ENCODE measurements at places on chromosomes 4 and X. TPM values are rescaled to one million over a fixed set of nuclear protein-coding genes. Genes with fewer than 3 reads are reported as not detected.

GRCh38 chr4:110610940-110611831 is 11.7 kb downstream of the PITX2 start:
- no peak for DNase-seq

DNA sequence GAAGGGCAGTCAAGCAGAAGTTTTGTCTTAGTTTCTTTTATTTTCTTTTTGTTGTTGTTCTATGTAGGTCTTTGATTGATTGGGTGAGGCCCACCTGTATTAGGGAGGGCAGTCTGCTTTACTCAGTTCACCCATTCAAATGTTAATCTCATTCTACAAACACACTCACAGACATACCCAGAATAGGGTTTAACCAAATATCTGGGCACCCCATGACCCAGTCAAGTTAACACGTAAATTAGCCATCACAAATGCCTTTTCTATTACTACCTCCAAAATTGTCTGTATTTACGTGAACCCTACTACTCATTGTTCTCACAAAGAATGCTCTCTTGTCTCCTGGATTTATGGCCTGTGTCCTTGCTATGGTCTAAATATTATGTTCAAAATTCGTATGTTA is 339.7 kb downstream of the ANK2 start:
- no peak for DNase-seq

GRCh38 chr4:6999172-7000086 is 43.7 kb upstream of the TADA2B start:
- no peak for DNase-seq

- DNase-seq = no peak
Measured at GRCh38 chr4:155529272-155529671, 137.4 kb upstream of the GUCY1A1 start.

DNA sequence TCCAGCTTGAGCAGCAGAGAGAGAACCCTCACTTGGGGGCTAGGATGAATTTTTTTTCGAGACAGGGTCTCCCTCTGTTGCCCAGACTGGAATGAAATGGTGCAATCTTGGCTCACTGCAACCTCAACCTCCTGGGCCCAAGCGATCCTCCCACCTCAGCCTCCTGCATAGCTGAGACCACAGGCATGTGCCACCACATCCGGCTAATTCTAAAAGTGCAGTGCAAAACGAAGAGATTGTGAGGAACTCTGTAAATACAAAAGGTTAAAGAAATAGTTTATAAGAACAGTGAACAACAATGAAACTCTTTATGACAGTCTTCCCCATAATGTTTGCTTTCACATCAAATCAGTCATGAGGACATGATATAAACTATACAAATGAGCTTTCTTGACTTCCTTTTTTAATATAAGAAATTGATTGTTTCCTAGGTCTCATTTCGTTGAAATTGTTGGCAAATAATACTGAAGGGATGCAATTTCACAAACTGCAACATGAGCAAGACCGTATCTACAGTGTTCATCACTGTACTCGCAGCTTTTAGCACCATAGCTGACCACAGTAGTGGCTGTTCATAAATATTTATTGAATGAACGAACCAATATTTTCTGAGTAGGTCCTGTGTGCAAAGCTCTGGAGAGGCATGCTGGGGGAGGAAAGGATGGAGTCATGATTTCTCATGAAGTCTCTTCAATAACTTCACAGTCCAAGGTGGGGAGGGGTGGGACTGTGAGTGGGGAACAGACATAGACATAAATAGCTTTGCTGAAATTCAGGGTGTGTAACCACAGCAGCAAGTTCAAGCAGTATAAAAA is 116.1 kb downstream of the SHROOM3 start:
- DNase-seq = no peak

DNA sequence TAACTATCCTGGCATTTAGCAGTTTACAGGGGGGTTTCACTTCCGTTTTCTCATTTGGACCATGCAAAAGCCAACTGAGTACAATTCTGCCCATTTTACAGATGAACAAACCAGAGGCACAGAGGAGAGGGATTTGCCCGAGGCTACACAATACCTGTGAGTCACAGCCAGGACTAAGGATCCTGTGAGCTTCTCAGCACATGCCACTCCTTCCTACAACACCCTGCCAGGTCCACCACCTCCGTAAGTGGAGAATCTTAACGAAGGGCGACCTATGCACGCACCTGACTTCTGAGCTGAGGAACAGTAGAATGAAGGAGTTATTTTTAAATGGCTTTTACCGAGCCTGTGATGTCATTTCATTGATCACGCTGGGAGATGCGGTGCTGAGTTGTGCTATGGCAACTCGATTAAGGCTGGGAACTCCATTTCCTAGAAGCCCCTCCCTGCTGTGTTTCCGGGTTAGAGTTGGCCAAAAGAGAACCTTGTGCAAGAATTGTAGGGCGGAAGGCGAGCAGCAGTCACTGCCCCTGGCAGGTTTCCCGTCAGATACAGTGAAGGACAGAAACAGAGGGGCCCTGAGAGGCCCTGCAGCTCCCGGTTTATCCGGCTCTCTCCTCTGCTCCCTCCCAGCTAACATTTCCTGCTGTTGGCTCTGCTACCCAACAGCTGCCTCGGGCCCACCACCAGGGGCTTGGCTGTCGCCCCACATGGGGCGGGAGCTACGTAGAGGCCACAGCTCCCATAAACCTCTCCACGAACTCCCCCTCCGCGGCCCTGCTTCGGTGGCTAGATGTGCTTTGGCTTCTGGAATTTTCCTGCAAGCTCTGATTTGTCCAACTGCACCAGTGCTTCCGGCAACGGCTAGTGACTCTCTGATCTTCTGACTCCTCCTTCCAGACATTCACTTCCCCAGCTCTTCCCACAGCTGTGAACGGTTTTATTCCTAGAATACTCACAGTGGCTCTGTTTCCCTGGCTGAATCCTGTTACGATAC is 75.1 kb upstream of the USP9X start:
- DNase-seq = peak; percentile 85

DNA sequence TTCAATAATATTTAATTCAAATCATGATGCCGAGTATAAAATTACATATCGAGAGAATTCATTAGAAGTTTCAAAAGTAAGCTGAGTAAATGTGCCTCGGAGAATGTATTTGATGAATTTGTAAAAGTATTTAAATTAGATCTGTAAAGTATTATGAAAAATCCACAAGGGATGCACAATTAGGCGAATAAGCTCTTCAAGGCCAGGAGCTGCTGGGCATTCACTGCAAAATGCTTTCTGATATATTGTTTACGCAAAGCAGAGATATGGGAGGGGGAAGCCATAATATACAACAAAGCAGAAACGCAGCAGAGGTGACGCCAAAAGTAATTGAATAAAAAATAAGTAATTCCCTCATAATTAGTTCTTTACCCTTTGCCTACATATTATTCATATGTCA is 1121.5 kb upstream of the TENM3 start:
- DNase-seq = no peak

DNA sequence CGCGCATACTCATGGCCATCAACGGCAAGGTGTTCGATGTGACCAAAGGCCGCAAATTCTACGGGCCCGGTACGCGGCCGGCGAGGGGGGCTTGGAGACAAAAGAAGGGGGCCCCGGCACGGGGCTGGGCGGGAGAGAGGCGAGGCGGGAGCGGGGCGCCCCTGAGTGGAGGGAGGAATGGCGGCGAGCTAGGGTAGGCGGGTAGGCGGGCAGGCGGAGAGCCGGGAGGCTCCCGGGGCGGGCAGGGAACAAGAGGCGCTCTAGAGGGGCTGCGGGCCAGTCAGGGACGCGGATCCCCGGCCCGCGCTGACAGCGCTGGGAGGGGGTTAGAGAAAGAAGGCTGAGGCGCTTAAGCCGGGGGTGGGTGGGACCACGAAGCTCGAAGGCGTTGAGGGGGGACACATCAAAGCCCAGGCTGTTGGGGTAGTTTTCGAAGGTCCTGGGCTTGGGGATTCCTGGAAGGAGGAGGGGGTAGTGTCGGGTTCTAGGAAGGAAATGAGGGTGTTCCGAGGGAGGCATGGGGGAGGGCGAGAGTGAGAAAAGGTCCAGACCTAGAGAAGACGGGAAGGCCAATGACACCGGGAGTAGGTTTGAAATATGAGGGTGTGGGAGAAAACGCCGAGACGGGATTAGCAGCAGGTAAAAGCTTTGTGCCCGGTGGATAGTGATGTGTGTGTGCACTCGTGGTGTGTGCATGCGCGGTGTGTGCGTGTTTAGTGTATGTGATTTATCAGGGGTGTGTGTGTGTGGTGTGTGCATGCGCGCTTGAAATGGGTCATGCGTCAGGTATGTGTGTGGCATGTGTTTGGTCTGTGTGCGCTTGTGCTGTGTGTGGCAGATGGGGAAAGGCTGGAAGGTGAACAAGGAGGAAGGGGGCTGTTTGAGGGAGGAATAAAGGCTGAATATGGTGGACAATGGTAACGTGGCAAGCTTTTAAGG is 807 bp downstream of the PGRMC1 start:
- DNase-seq = peak; percentile 57

DNA sequence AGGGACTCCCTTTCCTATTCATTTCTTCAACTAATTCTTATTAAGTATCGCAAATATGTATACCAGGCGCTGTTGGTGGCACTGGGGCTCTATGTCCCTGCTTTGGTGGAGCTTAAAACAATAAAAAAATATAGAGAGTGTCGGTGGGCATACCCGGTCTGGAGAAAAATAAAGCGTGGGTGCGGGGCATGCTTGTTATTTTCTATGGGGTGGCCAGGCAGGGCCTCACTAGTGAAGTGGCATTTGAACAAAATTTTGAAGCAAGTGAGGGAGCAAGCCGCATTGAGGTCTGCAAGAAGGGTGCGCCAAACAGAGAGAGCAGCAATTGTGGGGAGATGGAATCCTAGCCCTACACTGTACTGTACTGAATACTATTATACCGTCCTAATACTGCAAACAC is 565 bp upstream of the IDS start:
- DNase-seq = no peak

- no peak for DNase-seq
Measured at GRCh38 chr4:54861201-54861600, 203.4 kb downstream of the KIT start.

- DNase-seq = no peak
Measured at GRCh38 chr4:181345931-181346330, 897.3 kb upstream of the TENM3 start.

GRCh38 chr4:177380730-177381287 is 61.4 kb downstream of the AGA start:
- DNase-seq = peak; percentile 48

GRCh38 chr4:13970349-13970748 is 342.8 kb upstream of the BOD1L1 start:
- no peak for DNase-seq

- DNase-seq = no peak
Measured at GRCh38 chr4:108601106-108601505, 19.3 kb upstream of the RPL34 start.

DNA sequence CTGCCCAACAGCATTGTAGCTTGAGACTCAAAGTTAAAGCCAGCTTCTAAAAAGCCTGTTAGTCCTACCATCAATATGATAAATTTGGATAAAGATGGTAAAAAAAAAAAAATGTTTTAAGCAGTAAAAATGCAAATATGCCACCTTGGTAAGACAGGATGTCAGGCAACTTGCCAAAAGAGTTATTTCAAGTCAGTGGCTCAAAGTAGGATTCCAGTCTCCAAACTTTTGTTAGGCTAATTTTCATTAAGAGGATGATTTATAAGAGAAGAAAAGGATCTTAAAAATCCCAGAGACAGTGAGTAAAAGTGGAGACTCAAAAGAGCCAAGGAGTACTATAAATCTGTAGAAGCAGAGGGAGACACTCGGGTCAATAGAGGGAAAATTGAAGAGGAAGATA is 47.5 kb downstream of the GASK1B start:
- no peak for DNase-seq

- DNase-seq = no peak
Measured at GRCh38 chr4:24070117-24070516, 180.3 kb upstream of the PPARGC1A start.

DNA sequence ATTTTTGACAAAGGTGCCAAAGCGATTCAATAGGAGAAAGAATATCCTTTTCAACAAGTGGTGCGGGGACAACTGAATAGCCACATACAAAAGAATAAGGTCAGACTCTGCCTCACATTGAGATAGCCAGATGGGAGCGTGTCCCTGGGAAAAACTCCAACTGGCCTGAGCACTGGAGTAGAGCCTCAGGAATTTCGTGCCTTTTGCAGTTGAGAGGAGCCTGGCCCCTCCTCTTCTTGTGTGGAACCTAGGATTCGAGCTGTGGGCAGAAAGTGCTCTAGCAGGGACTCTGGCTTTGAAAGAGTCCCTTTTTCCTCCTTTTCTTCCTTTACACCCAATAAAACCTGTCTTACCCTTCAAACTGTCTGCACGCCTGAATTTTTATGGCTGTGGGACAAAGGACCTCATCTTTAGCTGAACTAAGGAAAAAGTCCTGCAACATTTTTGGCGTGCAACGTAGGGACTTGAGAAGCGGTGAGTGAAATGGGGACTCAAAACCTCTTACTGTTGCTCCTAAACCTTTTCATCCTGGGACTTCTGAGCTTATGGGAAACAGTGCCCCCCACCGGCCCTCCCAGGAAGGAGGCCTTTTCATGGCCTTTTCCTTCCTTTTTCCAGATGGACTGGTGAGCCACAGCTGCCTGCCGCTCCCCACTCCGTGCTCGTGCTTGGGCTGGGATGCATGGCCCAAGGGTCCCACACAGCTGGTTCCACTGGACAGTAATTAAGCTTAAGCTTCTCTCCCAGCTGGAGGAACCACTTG is 68.6 kb downstream of the BMP15 start:
- DNase-seq = no peak

PRIMPOL gene
- 14.5 TPM for total RNA-seq

BEX1 gene
- 60.6 TPM for total RNA-seq

RGN gene
- 105 TPM for total RNA-seq

HTATSF1 gene
- total RNA-seq = 51.0 TPM

RBM47 gene
- total RNA-seq = 126 TPM

RAI2 gene
- total RNA-seq = 2.2 TPM

VSIG1 gene
- 22.5 TPM for total RNA-seq

PABPC1L2B gene
- not detected for total RNA-seq

KCND1 gene
- 0.64 TPM for total RNA-seq

RTL3 gene
- total RNA-seq = not detected

SSX2 gene
- total RNA-seq = not detected

RAB33A gene
- 2.8 TPM for total RNA-seq

SLITRK4 gene
- total RNA-seq = 17.0 TPM

MAGEB1 gene
- not detected for total RNA-seq

CT45A5 gene
- not detected for total RNA-seq

FAM9C gene
- total RNA-seq = not detected

TAF7L gene
- not detected for total RNA-seq

BTK gene
- total RNA-seq = 0.96 TPM
